ENCODE measurements at places on chromosomes 12 and 14. TPM values are rescaled to one million over a fixed set of nuclear protein-coding genes. Genes with fewer than 3 reads are reported as not detected.

- H3K36me3 ChIP-seq = no peaks in the 10 kb centered on the region
- H3K27me3 ChIP-seq = no peaks in the 10 kb centered on the region
- DNase-seq = no peak
- peaks cover 7% of the 10 kb centered on the region for H3K4me1 ChIP-seq
- H3K4me3 ChIP-seq = no peak overlapping the region
Observed at GRCh38 chr12:9244894-9245293, 36.7 kb upstream of the PZP start.

The ZNF664 gene
- total RNA-seq = 92.3 TPM

DNA sequence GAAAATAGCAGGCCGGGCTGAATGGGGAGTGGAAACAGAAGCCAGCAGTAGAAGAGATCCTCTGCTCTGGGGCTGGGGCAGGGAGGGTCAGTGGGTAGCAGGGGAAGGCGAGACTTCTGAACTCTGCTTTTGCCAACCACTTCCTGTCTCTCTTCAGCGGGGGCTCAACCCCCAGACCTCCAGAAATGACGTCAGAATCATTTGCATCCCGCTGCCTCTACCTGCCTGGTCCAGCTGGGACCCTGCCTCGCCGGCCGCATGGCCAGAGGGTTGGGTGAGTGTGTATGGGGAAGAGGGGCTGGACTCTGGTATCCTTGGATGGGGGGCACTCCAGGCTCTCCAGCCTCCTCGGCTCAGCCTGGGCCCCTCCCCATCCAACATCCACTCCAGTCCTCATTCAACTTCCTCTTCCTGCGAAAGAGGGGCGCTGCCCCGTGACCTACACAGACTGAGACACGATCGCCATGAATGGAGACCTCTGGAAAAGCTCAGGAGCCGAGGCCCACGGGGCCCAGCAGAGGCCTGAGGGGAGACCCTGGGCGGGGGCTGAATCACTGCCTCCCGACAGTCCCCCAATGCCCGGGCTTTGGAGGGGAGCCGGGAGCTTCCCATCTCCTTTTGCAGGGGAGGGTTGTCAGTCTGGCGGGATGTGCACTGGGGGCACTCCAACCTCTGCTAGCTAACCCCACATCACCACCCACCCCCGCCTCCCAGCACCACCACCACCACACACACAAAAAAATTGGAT lies 458 bp upstream of the HOXC4 start:
- H3K4me1 ChIP-seq = peaks cover 11% of the 10 kb centered on the region
- peak; percentile 56 for DNase-seq
- no peaks in the 10 kb centered on the region for H3K36me3 ChIP-seq
- peaks cover 75% of the 10 kb centered on the region for H3K27me3 ChIP-seq

The HHIPL1 gene
- 1.6 TPM for total RNA-seq

- peaks cover 52% of the 10 kb centered on the region for H3K36me3 ChIP-seq
- H3K4me3 ChIP-seq = no peak overlapping the region
- H3K27me3 ChIP-seq = no peaks in the 10 kb centered on the region
- no peak for DNase-seq
- H3K27ac ChIP-seq = no peak overlapping the region
Observed at GRCh38 chr14:101925152-101925551, 39.2 kb upstream of the DYNC1H1 start.

DNA sequence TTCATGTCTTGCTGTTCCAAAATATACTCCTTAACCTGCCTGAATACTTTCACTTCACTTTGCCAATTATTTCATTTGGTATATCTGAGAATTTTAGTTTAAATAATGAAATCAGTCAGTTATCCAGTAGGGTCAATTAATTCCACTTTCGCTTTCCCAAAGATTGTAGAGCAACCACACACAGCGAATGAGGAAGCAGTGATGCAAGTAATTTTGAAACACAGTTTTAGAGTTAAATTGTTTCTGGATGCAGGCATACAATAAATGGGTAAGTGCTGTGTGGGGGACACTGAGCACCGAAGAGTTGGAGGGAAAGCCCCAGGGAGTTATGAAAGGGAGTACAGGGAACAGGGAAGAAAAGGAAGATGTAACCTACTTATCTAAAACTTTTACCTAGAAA lies 62.8 kb downstream of the TSHR start:
- no peaks in the 10 kb centered on the region for H3K36me3 ChIP-seq
- H3K4me1 ChIP-seq = no peaks in the 10 kb centered on the region
- no peaks in the 10 kb centered on the region for H3K27me3 ChIP-seq
- no peak overlapping the region for H3K4me3 ChIP-seq
- no peak overlapping the region for H3K27ac ChIP-seq
- no peak for DNase-seq

GRCh38 chr12:44628180-44628579 lies 247.9 kb downstream of the NELL2 start:
- no peaks in the 10 kb centered on the region for H3K4me1 ChIP-seq
- no peaks in the 10 kb centered on the region for H3K36me3 ChIP-seq
- H3K27me3 ChIP-seq = no peaks in the 10 kb centered on the region

- H3K36me3 ChIP-seq = no peaks in the 10 kb centered on the region
- no peaks in the 10 kb centered on the region for H3K27me3 ChIP-seq
- no peak for DNase-seq
Observed at GRCh38 chr12:98399532-98399931, 115.9 kb upstream of the TMPO start.

The SMIM41 gene
- 6.1 TPM for total RNA-seq

The FLRT2 gene
- total RNA-seq = 13.3 TPM

The SYCP3 gene
- 0.64 TPM for total RNA-seq

GRCh38 chr14:63788011-63788933 lies 60.4 kb upstream of the SGPP1 start:
- no peaks in the 10 kb centered on the region for H3K27me3 ChIP-seq
- H3K4me3 ChIP-seq = no peak overlapping the region
- H3K36me3 ChIP-seq = no peaks in the 10 kb centered on the region
- no peaks in the 10 kb centered on the region for H3K4me1 ChIP-seq

- H3K27ac ChIP-seq = no peak within 1 kb of the TSS
- H3K4me3 ChIP-seq = no peak within 1 kb of the TSS
- H3K4me1 ChIP-seq = peaks cover 38% of the 10 kb centered on the region
- DNase-seq = no peak
- peaks cover 46% of the 10 kb centered on the region for H3K36me3 ChIP-seq
- no peaks in the 10 kb centered on the region for H3K27me3 ChIP-seq
Observed at GRCh38 chr14:24307575-24308341, at the start of gene CIDEB. TSS of gene CIDEB (minus strand) at chr14:24307977. CDS start at chr14:24307858, 119 bp downstream.

The PIWIL1 gene
- total RNA-seq = not detected

- H3K4me3 ChIP-seq = no peak overlapping the region
- no peak for DNase-seq
- H3K36me3 ChIP-seq = no peaks in the 10 kb centered on the region
- peaks cover 5% of the 10 kb centered on the region for H3K4me1 ChIP-seq
Observed at GRCh38 chr12:52364061-52364460, 3.2 kb downstream of the KRT85 start.

DNA sequence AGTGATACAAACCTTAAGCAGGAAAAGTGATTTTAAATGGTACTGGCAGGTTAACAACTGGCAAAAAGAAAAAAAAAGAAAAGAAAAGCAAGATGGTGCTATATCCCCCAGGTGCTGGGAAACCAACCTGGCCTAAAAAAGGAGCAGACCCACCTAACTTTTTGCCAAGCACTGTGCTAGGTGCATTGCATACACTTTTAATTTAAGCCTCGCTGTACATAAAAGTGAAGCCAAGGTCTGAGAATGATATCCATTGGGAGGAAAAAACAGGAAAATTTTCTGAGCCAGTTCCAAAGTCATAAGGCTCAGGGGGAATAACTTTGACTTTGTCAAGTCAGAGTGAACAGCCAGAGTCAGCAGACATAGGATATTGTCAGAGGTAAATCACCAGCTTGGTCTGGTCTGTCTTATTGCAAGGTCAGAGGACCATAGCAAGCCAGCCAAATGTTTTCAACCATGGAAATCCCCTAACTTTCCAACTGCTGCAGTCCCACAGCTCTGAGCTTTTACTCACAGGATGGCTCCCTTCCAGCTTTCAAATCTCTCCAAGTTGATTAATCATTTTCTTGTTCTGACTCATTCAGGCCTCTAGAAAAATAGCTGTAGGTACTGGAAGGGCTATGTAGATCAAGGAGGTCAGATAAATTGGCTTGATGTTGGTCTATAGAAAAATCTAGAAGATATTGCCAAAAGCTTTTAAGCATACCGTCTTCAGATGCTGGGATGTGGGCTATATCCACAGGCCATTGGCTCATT lies 412.9 kb downstream of the RAD51B start:
- H3K36me3 ChIP-seq = no peaks in the 10 kb centered on the region
- H3K27ac ChIP-seq = peak overlapping the region; percentile 27
- no peak for DNase-seq
- no peaks in the 10 kb centered on the region for H3K27me3 ChIP-seq
- peaks cover 38% of the 10 kb centered on the region for H3K4me1 ChIP-seq

The KRT3 gene
- total RNA-seq = not detected

- no peaks in the 10 kb centered on the region for H3K27me3 ChIP-seq
- DNase-seq = no peak
- no peaks in the 10 kb centered on the region for H3K4me1 ChIP-seq
- H3K27ac ChIP-seq = no peak overlapping the region
- H3K36me3 ChIP-seq = no peaks in the 10 kb centered on the region
Observed at GRCh38 chr14:70011098-70011497, 131.9 kb downstream of the SMOC1 start.

The IFNG-AS1 gene
- total RNA-seq = not detected

DNA sequence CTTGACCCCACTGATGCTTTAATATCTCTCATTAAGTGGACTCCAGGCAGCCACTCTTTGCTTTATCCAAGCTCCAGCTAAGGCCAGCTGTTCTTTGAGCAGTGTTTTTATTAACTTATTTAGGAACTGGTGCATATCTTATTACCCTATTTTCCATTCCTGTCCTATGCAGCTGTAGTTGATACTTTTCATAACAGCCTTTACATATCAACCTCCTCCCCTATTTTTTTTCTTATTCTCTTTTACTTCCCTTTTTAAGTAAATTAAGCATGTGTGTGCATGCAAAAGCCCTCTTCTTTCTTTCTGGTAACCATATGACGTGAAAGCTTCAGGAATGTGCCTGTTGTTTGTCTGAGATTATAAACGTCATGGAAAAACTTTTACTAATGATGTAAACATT lies 121.2 kb downstream of the PTPRQ start:
- no peak overlapping the region for H3K4me3 ChIP-seq
- no peak overlapping the region for H3K27ac ChIP-seq
- no peaks in the 10 kb centered on the region for H3K4me1 ChIP-seq

The ZC2HC1C gene
- 4.5 TPM for total RNA-seq

The TOMM20L gene
- not detected for total RNA-seq

DNA sequence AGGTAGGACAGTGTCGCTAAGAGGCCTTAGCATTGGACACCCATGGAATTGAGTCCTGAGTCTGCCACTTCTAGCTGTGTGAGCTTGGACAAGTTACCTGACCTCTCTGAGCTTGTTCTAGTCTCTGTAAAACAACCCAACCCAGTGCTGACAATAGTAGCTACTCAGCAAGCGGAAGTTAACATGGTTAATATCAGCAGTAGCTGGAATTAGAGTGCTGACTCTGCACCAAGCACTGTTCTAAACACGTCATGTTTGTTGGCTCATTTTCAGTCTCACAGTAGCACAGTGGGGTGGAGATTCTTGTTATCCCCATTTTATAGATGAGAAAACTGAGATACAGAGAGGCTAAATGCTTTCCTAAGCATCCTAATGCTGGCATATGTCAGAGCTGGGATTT lies 47.5 kb upstream of the RIN3 start:
- peaks cover 11% of the 10 kb centered on the region for H3K4me1 ChIP-seq
- DNase-seq = no peak
- H3K36me3 ChIP-seq = no peaks in the 10 kb centered on the region
- no peaks in the 10 kb centered on the region for H3K27me3 ChIP-seq

The TRPV4 gene
- total RNA-seq = 4.5 TPM

GRCh38 chr12:29191267-29191850 lies 42.3 kb downstream of the FAR2 start:
- H3K27ac ChIP-seq = no peak overlapping the region
- H3K4me1 ChIP-seq = no peaks in the 10 kb centered on the region
- DNase-seq = no peak
- no peak overlapping the region for H3K4me3 ChIP-seq

The CYP27B1 gene
- total RNA-seq = 2.0 TPM

The INHBC gene
- total RNA-seq = not detected

The DCN gene
- total RNA-seq = 753 TPM

The TAPBPL gene
- total RNA-seq = 28.4 TPM

DNA sequence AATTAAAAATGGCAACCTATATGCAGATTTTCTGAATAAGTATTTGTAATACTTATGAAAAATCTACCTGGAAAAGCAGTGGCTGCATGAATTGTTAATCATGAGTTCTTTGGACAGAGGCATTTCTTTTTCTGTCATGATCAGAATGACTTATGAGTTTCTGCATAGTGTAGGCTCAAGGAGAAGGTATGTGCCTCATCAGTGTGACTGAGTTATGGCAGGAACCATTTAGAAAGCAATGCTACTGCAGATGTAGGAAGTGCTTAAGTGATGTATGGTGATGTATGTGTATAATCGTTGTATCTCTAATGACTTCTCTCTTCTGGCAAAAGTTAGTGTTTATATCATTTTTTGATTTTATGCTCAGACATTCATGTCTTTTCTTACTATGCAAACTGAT lies 816.4 kb upstream of the FBXO33 start:
- no peaks in the 10 kb centered on the region for H3K4me1 ChIP-seq
- H3K36me3 ChIP-seq = no peaks in the 10 kb centered on the region
- H3K27ac ChIP-seq = no peak overlapping the region

GRCh38 chr14:56487090-56487667 lies 92.4 kb upstream of the TMEM260 start:
- no peak for DNase-seq
- H3K36me3 ChIP-seq = no peaks in the 10 kb centered on the region
- H3K4me1 ChIP-seq = no peaks in the 10 kb centered on the region
- no peak overlapping the region for H3K4me3 ChIP-seq

DNA sequence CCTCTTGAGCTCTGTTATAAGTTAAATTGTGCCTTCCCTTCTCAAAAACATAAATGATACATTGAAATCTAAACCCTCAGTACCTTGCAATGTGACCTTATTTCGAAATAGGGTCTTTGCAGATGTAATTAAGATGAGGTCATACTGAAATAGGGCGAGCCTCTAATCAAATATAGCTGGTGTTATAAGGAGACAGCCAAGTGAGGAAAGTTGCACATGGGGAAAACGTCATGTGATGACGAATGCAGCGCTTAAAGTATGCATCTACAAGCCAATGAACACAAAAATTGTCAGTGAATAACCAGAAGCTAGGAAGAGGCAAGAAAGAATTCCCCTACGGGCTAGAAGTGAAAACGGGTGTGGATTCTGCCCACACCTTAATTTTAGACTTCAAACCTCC lies 305.2 kb upstream of the FOXG1 start:
- no peak for DNase-seq
- H3K27ac ChIP-seq = no peak overlapping the region
- H3K27me3 ChIP-seq = no peaks in the 10 kb centered on the region
- no peak overlapping the region for H3K4me3 ChIP-seq
- H3K4me1 ChIP-seq = no peaks in the 10 kb centered on the region

The MIA2 gene
- 33.8 TPM for total RNA-seq

The CD69 gene
- 14.5 TPM for total RNA-seq

The RNF212B gene
- not detected for total RNA-seq

- H3K36me3 ChIP-seq = no peaks in the 10 kb centered on the region
- no peaks in the 10 kb centered on the region for H3K27me3 ChIP-seq
Observed at GRCh38 chr12:46965880-46966279, 113.5 kb upstream of the PCED1B start.

DNA sequence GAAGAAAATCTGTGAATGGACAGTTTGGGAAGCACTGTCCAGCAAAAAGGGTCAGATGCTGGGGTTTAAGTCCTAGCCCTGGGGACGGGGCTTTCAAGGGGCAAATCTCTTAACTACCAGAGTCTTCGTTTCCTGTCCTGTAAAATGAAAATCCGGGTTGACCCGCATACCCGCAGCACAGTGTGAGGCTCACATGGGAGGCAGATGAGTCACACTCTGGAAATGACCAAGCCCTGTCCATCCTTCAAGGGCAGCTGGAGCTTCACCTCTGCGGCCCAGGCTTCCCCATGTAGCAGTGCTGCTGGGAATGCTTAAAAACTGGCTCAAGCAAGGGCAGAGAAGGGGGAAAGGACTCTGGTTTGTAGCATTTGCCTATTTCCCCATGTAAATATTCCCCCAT lies 19.0 kb downstream of the FAM181A start:
- H3K27ac ChIP-seq = no peak overlapping the region
- H3K4me1 ChIP-seq = no peaks in the 10 kb centered on the region
- DNase-seq = no peak
- no peak overlapping the region for H3K4me3 ChIP-seq
